Hippocampal formation (tissue), 2 donors: ENCODE measurements at places on chromosomes 7 and 10.

GRCh38 chr10:94361171-94361794 lies 1.5 kb downstream of the NOC3L start:
- no peak for DNase-seq

DNA sequence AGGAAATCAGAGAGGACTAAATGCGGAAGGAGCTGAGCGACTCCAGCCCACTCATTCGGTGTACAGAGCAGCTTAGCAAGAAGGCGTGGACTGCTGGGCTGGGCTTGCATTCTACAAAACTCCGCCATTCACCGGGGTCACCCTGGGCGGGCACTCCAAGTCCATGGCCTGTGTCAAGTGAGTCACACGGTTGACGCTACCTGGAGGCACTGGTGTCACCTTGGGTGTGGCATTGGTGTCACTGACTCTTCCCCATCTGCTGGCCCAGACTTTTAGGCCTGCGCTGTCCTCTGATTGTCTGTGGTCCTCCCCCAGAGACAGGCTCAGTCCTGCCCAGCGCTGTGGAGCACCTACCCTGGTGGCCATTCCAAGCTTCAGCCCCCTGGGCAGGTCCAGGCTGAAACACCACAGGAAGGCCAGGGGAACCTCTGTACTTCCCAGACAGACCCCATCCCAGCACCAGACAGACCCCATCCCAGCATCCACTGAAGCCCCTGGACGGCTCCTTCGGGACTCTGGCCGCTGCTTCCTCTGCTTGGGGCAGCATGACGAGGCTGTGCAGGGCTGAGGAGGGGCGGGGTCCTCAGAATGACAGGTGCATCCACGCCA lies 30.6 kb upstream of the CNPY1 start:
- DNase-seq, result no peak

- peak; percentile 16 for DNase-seq
Measured at GRCh38 chr10:132539431-132539839, 1.8 kb downstream of the INPP5A start.

DNA sequence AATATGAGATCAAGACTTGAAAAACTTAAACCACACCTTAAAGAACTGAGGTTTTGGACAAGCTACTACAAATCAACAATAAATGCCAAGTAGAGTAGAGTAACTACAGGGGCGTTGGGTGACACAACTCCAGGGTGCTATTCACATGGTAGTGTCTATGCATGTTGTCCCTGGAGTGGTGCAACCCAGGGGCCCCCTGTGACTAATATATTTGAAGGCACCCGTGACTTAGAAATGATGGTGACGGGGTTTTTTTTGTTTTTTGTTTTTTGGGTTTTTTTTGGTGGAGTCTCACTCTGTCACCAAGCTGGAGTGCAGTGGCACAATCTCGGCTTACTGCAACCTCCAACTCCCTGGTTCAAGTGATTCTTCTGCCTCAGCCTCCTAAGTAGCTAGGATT lies 106.9 kb downstream of the FAM107B start:
- no peak for DNase-seq
